Caki2 (cell line): ENCODE measurements at places on chromosomes 1 and 21.

GRCh38 chr1:89831462-89832120, 10.8 kb downstream of the LRRC8D start:
- no peak for DNase-seq

DNA sequence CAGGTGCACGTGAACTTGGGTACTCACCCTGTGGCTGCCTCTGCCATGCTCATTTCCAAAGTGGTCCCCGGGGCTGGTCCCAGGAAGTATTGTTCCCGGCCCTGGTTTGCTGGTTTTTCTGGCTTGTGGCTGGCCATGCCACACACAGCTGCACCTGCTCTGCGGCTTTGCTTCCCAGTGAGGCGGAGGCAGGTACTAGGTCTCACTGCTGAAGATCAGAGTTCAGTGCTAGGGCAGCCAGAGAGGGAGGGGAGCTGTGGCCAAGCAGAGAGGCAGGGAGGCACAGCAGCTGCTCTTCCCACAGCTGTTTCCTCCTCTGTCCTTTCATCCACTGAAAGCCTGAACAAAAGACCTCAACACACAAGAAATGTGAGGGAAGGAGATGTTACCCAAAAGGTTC, 30.5 kb downstream of the ENO1 start:
- no peak for DNase-seq

DNA sequence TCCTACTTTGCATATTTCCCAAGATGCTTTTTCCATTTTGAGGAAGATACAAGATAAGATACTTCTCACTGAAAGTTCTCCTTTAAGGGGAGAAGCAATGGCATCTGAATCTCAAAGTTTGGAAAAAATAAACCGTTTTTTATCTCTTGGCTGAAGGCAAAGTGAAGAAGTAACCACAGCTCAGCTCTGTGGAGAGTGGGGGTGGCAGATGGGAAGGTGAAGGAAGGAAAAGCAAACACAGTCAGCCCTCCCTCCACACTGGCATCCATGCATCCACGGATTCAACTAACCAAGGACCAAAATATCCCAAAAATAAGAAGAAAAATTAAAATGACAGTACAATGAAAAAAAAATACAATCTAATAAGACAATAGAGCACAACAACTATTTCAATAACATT, 211.1 kb downstream of the RGS7 start:
- no peak for DNase-seq

DNA sequence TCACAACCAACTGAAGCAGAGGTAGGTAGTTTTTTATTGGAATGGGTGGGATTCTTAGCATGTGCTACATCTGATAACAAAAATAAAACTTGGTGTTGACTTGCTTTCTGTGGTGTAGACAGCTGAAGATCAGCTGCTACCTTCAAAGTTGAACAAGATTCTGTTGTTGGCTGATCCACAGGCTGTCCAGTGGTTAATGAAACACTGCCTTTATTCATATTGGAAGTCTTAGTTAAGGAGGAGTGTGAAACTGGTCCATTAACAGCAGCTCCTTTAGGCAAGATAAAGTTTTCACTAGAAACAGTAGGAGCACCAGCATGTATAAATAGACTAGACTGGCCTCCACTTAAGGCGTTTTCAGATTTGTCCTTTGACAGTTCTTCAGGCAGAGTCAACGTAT, 81.1 kb downstream of the ZNF644 start:
- DNase-seq: no peak

- no peak for DNase-seq
These were observed 41.2 kb downstream of the ARHGEF11 start for GRCh38 chr1:157004327-157004726.
